ENCODE measurements at places on chromosomes 2 and 18.

DNA sequence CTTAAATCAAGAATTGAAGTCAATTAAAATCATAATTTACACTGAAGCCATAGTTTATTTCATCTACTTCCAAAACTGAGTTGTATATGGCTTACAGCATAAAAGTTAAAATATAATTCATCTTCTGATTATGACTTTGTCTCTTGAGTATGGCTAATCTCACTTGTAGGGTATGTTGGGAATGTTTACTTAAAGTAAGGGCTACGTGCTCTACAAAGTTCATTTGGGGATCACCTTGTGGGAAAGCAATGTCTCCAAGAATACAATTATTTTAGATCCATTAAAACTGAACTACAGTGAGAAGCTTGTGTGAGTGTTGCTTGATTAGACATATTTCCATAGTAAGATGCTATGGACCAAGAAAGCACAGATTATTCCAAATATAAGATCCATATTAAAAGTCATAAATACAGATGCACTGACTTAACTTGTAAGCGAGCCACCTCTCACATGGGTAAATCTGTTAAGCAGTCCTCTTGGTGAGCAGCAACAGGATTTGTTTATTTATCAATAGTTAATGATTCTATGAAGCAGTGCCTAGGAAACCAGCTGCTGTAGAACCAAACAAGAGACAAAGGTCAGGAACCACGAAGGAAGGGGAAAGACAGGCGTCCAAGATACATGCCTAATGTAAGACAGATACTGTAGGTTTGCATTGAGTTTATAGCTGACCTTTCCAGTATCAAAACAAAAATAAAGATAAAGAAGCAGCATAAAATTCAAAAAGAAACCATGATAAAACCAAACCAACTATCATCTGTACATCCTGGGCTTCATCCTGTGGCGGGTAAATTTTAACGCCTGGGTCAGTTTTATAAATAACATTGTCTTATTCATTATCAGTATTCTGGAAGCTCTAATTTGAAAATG lies 24.8 kb downstream of the DSG4 start:
- DNase-seq, result no peak

DNA sequence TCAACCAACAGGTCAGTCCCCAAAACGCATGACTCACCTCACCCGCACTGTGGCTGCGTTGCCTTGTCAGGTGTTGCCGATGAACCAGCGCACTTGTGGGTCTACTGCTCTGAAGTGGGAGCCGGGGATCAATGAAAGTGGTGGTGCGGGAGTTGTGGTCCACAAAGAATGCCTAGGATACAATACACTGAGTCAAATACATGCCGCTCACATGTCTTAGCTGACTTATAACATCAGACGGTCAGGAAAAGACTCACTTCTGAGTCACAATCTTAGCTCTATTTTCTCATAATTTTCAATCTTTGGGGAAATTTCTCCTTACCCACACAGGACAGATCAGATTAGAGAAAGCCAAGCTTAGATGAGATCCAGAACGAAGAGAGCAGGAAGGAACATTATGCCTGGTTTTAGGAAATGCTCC lies 107.1 kb upstream of the STK17B start:
- DNase-seq, result no peak

DNA sequence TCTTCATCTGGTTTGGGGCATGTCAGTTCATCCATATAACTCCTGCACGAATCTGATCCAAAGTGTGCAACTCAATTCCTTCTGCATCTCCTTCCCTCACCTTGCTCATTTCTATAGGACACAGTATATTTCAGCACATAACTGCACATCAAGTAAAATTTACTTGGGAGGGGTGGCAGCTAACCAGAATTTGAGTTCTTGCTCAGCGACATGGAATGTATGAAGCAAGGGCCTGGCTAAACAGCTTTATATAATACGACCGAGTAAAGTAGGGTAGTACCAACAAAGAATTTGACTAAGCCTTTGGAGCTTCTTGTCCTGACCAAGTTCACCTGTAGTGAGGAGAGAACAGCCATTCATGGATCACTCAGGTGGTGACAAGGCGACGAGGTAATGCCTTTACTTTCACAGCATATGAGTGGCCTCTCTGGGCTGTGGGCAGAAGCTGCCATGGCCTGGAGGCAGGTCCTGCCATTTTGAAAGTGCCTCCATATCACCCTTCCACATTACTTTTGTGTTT lies 570.2 kb upstream of the TNP1 start:
- no peak for DNase-seq

GRCh38 chr2:204110751-204111516 lies 174.4 kb downstream of the ICOS start:
- no peak for DNase-seq

DNA sequence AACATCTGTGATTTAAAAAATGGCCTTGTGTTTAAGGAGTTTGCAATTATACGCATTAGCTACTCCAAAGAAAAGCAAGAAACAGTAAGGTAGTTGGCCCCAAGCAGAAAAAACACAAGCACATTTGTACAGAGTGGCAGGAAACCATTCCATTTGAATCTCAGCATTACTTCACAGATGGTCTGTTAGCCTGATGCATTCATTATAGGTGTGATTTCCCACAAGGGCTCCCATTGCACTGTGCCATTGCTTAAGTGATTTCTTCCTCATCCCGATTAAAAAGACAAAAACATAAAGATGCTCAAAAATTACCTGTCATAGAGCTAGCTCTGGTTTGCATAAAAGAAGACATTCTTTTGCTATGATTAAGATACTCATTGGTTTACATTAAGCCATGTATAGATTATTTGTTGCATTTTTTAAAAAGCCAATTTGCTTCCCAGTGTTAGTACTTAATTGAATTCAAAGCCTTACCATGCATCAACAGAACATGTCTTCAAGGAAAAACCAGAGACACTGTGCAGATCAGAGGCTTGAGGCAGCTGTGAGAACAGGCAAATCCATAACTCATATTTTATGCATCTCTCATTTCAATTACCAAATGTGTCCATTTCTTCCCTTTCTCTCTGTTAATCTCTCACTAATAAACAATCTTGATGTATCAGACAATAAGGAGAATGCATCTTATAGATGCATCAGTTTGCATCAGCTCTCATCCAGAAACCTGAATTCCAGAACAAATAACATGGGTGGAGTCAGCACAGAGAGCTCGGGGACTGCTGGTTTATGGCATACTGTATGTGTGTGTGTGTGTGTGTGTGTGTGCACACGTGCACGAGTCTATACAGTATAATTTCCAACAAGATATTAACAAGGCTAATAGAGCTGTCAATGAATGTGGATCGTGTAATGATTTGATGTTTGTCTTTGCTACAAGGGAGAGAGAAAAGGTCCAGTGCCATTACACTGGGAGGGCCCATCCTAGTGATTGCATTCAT lies 558.6 kb upstream of the HS6ST1 start:
- DNase-seq, result no peak

DNA sequence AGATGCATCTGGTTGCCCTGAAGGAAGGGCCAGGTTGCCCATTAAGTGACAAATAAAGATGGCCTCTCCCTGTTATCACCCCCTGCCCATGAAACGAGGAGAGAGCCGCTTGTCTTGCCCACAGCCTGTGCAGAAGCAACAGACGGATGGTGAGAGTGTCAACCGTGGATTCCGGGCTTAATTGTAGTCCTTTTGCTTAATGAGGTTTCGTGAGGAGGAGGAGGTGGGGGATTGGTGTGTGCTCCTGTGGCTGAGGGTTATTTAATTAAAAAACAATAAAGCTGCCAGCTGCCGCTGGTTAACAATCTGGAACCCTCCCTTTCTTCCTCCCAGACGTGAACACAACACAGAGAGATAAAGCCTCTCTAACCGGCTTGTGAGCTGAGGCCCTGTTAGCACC lies 188.0 kb upstream of the PARD3B start:
- no peak for DNase-seq

- no peak for DNase-seq
Measured at GRCh38 chr2:59025157-59025757, 784.1 kb upstream of the FANCL start.

GRCh38 chr2:231573096-231573495 lies 19.6 kb upstream of the TEX44 start:
- DNase-seq, result no peak

DNA sequence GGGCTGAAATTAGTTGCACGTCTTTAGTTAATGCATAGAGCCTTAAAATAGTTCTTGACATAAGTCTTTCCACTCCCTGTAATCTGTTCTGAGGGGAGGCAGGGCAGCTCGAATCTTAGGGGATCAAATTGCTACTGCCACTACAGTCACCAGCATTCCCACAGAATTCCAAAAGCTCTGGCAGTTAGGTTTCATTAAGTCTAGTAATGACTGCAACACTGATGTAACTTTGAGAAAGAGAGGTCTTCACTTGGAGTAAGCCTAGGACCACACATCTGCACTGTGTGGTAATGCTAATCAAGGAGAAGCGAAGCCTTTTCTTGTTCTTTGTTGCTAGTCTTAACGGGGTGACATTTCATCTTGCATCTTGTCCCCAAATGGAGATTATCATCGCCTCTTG lies 19.3 kb upstream of the NCK2 start:
- DNase-seq, result no peak
